H4 (cell line): ENCODE measurements at places on chromosomes 7 and 10. TPM values are rescaled to one million over a fixed set of nuclear protein-coding genes. Genes with fewer than 3 reads are reported as not detected.
A peak's percentile ranks its signal among the peaks of the same experiment; 100 is the strongest.

CYTH3 gene
- 7.4 and 9.8 TPM in 2 replicates for total RNA-seq

DNA sequence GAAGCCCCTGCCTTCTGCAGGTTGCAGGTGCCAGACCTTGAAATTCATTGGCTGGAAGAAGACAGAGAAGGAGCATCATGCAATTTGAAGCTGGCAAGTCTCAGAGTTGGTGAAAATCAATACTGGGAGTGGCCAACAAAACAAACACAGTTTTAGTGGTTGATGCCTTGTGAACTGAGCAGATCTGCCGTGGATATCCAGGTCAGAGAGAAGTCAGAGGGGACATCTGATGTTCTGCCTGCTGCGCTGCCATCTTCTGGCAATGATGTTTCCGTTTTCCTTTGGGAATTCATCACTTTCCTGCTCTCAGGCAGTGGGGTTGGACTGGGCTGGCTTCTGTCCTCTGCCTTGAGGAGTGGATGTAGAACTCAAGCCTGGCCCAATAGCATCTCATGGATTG lies 132.0 kb downstream of the RPS24 start:
- DNase-seq: peak; percentile 12

AKR1B15 gene
- total RNA-seq: 0.14 TPM in 1 of 2 replicates, not detected in the other

DNA sequence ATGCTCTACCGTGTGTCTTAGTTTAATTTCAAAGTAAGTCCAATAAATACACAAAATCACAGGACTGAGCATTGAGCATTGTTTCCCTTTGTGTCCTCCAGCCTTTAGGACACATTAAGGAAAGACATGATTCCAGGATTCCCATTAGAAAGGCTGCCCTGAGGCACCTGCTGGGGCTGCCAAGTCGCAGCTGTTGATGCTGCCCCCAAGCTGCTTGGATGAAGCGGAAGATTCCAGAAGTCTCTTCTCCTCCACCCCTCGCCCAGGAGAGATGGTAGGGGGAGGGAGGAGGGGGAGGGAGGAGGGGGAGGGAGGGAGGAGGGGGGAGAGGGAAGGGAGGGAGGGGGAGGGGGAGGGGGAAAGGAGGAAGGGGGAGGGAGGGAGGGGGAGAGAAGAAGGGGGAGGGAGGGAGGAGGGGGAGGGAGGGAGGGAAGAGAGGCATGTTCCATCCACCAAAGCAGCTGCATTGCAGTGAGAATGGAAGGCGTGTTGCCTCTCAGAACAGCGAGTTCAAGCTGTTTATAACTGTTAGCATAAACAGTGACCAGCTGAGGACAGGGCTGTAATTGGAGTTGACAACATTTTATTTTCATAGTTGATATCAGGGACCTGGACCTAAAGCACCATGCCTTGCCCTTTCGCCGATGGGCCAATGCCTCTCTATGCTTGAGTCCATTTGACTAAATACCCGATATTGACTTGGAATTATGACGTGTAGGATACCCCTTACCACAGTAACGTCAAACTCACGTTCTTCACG lies 67.3 kb downstream of the DIP2C start:
- no peak for DNase-seq

DNA sequence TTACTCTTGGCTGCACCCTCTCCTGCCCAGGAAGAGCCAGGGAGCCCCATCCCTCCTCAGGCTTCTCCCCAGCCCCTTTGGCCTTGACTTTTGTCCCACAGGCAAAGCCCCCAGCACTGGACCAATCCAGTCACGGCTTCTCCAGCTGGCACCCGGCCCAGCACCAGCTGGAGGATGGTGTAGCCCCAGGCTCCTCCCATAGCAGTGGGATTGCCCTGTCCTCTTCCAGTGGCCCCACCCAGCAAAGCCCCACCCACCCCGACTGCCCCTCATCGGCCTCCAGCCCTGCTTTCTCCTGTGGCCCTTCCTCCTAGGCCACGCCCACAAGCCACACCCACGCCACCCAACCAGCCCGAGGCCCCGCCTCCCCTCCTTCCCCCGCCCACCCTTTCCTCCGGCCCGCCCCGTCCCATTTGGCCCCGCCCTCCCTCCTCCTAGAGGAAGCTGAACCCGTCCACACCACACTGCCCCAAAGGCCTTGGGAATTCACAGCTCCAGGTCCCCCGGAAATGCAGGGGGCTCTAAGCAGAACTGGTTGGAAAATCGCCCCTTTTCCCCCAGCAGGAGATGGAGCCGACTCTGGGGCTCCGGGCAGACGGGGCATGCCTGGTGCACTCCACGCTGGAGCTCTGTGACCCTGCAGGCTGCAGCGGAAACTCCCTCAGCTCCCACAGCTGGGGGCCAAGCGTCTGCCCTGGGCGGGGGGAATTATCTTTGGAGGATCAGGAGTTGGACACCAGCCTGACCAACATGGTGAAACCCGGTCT lies 25.2 kb downstream of the GET4 start:
- DNase-seq: peak; percentile 95

DNA sequence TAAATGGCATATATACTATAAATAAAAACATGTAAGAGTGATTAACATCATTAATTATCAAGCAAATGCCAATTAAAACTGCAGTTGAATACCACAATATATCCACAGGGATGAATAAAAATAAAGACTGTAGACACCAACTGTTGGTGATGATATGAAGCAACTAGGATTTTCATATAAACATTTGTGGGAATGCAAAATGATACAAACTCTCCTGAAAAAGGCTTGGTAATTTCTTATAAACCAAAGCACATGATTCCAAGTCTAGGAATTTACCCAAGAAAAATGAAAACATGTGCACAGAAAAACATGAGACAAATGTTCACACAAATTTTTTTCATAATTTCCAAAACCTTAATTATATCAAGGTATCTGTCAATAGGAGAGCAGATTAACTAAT lies 448.1 kb downstream of the ETV1 start:
- no peak for DNase-seq

DNA sequence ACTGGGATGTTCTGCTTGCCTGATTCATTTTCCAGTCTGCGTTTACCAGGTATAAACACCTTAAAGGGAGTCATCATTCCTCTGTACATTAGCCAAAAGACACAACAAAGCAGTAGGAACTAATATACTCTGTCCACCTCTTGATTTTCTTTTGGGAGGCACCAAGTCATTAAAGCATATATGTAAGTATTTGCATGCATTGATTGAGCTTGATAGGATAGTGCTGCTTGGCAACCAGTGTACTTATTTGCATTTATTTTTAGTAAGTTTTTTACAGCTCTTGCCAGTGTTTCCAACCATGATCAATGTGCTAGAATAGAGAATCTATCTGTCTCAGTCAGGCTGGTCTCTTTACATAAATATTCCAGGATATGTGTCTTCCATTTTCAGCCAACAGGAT lies 353.3 kb upstream of the SEMA3C start:
- DNase-seq: no peak

DNA sequence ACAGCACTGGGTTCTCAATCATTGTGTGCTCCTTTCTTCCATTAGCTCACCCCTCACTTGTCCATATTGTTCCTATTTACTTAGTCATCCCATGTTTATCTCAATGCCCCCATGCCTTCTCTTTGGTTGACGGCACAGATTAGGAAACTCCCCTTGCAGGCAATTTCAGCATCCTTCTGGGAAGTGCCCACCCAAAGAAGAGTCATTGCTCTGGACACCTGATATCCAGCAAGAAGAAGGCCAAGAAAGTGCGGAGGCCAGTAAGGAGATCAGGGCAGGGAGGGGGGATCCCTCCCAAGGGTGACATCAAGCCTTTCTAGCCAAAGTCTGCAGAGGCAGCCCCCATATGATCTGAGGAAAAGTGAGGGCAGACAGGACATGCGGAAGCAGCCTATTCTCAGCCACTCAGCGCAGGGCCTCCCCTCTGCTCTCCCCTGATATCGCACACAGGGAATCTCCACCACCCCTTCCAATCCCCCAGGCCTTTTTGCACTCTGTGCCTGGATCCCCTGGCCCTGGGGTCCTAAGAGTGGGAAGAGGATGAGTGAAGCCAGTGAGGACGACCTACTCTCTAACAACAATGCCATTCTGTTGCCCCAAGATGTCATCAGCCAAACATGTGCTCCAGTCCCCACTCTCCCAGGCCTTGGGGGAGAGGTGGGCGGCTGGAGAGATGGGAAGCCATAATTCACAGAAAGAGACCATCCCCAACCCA lies 1.8 kb downstream of the TRPV6 start:
- no peak for DNase-seq

DNA sequence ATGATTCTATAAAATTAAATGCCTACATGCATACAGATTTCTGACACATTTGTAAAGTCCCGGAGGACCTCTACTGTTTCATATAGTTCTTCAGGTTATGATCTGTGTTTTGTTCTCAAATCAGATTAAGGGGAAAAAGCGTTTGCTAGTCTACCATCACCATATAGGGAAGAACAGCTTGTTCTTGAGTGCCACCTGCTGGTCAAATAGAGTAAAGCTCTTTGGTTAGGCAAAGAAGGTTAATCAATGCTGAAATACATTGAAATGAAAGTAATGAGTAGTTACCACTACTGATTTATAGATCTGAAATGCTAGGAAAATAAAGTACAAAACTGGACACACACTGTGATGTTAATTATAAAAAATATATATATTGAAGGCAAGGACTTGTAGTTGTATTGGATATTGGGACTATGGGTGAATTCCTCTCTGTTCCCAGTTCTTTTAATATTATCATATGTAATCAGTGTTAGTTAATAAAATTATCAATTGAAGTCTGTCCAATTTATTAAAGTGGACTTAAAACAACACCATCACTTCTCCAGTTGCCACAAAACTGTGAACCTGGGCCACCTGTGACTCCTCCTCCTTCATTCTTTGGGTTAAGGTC lies 72.6 kb upstream of the PDLIM1 start:
- DNase-seq: peak; percentile 66

DNA sequence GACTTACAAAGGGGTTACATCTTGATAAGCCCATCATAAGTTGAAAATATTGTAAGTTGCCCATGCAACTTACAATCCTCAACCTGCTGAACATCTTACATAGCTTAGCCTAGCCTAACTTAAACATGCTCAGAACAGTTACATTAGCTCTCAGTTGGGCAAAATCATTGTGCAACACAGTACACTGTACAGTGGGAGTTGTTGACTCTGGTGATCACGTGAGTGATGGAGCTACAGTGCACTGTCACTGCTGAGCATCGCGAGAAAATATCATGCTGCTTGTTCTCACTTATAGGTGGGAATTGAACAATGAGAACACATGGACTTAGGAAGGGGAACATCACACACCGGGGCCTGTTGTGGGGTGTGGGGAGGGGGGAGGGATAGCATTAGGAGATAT lies 214.9 kb upstream of the ZMIZ1 start:
- no peak for DNase-seq

- no peak for DNase-seq
These were observed 154.9 kb upstream of the ITGB1 start for GRCh38 chr10:33112831-33113455.

EN2 gene
- 0.16 and 0.29 TPM in 2 replicates for total RNA-seq

DNA sequence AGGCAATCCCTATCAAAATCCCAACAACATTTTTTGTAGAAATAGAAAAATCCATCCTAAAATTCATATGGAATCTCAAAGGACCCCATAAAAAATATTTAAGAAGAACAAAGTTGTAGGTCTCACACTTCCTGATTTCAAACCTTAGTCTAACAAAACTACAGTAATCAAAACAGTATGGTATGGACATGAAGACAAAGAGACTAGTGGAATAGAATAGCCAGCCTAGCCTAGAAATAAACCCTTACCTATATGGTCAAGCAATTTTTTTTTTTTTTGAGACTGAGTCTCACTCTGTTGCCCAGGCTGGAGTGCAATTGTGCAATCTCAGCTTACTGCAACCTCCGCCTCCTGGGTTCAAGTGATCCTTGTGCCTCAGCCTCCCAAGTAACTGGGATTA lies 3.6 kb upstream of the TMEM120A start:
- DNase-seq: no peak

FFAR4 gene
- total RNA-seq: not detected in 2 replicates

DNA sequence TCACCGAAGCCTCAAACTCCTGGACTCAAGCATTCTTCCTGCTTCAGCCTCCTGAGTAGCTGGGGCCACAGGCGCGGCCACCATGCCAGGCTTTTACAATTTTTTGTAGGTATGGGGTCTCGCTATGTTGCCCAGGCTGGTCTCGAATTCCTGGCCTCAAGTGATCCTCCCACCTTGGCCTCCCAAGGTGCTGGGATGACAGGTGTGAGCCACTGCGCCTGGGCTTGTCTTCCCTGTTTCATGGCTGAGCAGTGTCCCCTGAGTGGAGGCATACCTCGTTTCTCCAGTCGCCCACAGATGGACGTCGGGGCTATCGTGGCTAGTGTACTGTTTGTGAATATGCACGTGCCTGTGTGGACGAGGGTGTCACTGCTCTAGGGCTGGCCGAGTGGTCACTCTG lies 11.3 kb downstream of the INPP5A start:
- DNase-seq: no peak

GRCh38 chr7:3068530-3068929 lies 24.9 kb upstream of the CARD11 start:
- no peak for DNase-seq

ACBD7 gene
- 1.6 and 1.7 TPM in 2 replicates for total RNA-seq

GRCh38 chr10:2679646-2680045 lies 387.7 kb upstream of the PFKP start:
- no peak for DNase-seq

GRCh38 chr10:5732141-5732540 lies 47.5 kb downstream of the TASOR2 start:
- no peak for DNase-seq

SPDYE1 gene
- total RNA-seq: not detected in 2 replicates

- DNase-seq: no peak
These were observed 37.8 kb downstream of the HERPUD2 start for GRCh38 chr7:35657125-35657524.

ARID5B gene
- 11.6 and 15.7 TPM in 2 replicates for total RNA-seq
